ENCODE measurements at places on chromosomes 12 and 14.

DNA sequence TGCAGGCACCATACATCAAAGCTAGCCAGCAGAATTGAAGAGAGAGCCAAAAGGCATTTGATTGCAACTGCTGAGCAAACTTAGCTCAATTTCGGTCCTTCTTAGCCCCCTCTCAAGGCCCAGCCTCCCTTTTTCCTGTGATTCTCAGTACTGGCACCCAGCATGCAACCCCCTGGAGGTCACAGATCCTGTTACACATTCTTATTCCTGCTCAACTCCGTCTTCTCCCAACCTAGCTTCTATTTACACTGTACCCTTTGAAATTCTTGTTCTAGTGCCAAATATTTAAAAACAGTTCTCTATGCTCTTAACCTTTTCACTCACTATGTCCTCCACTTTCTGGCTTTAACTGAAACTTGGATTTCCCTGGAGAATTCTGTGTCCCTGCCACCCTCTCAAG is 131.3 kb upstream of the CPSF6 start:
- DNase-seq: no peak

DNA sequence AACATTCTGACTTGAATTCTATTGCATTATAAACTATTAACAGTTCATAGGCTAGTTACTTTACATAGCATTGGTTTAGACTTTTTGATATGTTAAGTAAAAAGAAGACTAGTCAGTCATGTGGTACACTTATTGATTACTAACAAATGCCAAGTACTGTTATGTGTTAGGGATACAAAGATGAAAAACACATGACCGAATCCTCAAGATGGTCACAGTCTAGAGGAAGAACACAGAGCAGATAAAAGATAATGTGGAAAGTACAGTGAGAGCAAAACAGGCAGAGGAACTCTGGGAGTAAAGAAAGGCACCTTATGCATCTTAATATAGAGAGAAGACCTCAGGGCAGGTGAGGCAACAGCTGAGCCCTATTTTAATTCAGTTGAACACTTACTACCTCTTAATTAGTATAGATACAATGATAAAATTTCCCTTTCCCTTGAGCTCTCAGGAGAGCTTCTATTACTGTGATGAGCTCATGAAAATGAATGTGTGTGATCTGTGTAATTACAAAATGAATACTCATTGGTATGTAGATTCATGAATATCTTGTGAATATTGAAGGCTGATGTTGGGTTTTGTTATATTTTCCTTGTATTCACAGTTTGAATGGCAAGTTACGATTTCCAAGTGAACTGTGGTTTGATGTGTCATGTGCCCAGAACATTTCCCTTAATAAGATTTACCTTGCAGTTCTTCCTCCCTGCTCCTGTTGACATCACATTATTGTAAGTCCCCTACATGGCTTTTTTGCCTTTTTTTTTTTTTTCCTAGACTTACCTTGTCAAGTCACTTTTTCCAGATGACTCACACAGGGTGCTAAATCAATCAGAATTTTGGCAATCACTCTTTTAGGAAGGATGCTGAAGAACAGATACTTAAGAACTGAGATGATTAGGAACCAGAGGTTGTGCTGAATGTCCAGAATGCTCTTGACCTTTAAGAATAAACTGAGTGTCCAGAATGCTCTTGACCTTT is 29.5 kb upstream of the MSRB3 start:
- no peak for DNase-seq

- no peak for DNase-seq
Measured at GRCh38 chr14:94699831-94700230, 70.1 kb downstream of the GSC start.

DNA sequence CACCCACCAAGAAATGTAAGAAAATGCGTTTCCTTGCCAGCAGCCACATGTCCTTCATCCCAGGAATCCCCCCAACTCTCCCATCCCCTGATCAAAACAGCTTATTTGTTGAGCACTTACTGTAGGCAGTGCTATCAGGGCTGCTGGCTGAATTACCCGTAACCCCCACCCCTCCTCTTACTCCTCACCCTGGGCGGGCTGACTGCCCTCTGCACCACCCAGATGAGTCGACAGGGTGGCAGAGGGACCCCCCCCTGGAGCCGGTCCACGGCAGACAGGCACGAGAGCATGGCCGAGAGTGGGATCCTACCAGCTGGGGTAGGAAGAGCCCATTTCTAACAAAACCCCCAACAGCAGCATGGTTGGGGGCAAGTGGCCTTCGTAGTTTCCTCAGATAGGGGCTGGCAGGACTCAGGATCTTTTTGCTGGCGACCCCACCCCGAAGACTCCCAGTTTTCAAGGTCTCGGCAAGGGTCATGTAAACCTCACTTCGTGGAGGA is 1.1 kb upstream of the RHOF start:
- DNase-seq: no peak

- peak; percentile 20 for DNase-seq
Measured at GRCh38 chr14:39491134-39491571, 58.9 kb upstream of the FBXO33 start.

GRCh38 chr12:94925729-94926128 is 77.8 kb downstream of the NDUFA12 start:
- DNase-seq: no peak

DNA sequence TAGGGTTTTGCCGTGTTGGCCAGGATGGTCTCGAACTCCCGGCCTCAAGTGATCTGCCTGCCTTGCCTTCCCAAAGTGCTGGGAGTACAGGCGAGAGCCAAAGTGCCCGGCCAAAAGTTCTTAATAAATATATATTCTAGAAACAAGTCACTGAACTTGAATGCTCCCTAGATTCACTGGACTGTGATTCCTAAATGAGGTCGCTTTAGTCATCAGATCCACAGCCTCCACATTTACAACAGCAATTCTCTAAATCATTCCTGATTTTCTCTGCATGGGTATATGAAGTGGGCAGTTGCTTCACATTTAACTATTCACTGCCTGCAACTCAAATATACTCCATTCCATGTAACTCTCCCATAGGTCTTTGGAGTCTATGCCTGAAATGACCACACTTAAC is 813.0 kb downstream of the GALC start:
- DNase-seq: no peak

DNA sequence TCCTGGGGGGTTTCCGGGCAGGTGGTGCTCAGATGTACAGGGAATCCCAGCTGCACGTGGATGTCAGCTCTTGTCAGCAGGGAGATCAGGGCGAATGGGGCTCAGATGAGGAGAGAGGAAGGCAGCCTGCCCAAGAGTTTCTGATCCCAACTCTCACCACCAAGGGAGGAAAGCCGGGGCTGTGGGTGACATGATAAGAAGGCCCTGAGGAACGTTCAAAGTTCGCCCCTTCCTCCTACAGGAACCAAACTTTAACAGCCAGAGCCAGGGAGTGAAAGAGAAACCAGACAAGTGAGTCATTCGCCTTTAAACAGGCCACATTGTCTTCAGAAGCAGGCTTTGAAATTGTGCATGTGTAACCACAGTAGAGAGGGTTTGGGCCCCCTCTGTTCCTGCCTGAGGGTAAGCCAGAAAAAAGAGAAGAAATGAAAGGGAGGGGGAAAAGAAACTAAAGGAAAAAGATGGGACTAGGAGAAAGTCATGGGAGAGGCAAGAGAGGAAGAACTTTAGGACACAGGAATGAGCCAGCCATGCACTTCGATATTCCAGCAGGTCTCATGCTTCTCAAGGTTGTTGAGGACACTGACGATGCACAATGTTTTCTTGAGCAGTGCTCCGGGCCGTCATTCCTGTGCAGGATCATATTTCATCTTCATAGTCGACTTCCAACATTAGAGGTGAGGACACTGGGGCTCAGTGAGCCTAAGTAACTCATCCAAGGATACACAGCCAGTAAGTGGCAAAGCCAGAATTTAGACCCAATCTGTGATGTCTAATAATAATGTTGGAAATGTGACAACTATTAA is 691.4 kb upstream of the TBX3 start:
- no peak for DNase-seq

DNA sequence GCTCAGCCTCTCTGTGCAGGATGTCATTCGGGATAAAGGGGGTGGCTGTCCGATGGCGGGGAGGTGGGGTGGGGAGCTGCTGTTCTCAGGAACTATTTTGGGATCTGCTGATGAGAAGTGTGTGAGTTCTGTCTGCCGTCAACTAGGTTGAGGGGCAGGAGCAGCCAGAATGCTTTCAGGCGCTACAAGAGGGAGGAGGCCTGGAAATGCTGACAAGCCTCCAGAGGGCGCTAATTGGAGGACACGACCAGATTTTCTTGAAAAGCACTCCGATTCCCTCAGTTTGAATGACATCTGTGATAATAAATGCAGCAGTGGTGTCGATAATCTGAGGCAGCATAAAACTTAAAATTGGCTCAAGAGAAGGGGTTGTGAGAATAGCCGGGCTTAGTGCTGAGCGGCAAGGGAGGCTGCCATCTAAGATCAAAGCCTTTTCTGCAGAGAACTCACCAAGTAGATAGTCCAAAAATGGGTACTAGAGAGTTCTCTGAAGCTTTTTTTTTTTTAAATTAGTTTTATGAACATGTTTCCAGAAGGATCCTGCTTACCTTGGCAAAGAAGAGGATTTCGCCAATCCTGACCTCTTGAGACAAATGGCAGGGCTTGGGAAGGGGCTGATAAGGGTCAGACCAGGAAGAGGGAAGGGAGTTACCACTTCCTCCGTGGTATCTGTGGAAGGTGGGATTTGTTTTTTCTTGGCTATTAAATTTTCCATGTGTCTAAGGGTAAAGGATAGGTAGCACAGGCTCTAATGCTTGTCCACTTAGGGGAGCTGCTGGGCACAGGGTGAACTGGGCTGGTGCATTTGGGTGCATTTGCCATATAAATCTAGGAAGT is 94.4 kb downstream of the CRACR2A start:
- DNase-seq: no peak

- DNase-seq: no peak
Measured at GRCh38 chr12:55982319-55982936, 8.6 kb downstream of the RAB5B start.

- DNase-seq: no peak
Measured at GRCh38 chr12:6368906-6369525, 6.3 kb downstream of the SCNN1A start.

GRCh38 chr12:69459477-69459876 is 10.7 kb upstream of the FRS2 start:
- peak; percentile 79 for DNase-seq

- no peak for DNase-seq
Measured at GRCh38 chr12:98416845-98417244, 98.5 kb upstream of the TMPO start.

GRCh38 chr12:28498850-28499249 is 308.6 kb downstream of the CCDC91 start:
- no peak for DNase-seq

DNA sequence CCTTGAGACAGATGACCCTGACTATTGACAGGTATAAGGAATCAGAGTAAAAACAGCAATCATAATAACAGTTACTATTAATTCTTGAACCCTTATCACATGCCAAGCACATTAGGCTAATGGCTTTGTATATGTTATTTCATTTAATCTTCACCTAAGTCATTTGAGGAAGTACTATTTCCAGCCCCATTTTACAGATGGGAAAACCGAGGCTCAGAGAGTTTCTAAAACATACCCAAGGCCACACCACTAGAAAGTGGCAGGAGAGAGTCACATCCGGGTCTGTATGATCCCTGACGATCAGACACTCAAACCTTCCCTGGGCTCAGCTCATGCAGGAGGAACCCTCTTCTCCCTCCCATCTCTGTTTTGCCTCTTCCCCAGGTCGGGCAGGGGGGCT is 209.5 kb downstream of the RBM19 start:
- no peak for DNase-seq

DNA sequence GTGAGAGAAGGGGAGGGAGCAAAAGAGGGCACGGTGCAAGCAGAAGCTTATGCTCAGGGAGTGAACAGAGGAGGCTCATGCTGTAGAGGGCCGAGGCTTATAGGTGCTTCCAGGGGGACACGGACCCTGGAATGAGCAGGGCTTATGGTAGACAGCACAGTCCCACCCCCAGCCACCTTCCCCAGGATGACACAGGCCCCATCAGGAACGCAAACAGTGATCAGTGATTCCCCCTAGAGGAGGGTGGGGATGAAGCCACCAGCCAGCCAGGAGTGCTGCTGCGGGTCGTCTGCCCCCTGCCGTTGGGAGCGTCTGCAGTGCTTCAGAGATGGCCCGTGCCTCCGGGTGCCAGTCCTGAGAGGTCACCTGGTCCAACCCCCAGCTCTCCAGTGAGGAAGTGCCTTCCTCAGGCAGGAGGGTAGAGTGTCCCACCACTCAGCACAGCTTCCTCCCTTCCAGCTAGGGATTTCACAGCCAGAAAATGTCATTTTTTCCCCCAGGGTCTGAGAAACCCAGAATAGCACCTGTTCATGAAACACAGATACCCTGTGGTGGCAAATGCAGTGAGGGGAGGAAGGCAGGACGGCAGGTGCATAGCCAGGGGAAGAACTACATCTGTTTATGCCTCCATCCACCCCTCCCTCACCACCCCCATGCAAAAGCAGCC is 60.7 kb downstream of the SLC6A12 start:
- DNase-seq: no peak

- DNase-seq: no peak
Measured at GRCh38 chr14:73630009-73630780, 14.6 kb upstream of the DNAL1 start.

GRCh38 chr14:72892879-72893635 is 844 bp downstream of the DPF3 start:
- DNase-seq: peak; percentile 36

DNA sequence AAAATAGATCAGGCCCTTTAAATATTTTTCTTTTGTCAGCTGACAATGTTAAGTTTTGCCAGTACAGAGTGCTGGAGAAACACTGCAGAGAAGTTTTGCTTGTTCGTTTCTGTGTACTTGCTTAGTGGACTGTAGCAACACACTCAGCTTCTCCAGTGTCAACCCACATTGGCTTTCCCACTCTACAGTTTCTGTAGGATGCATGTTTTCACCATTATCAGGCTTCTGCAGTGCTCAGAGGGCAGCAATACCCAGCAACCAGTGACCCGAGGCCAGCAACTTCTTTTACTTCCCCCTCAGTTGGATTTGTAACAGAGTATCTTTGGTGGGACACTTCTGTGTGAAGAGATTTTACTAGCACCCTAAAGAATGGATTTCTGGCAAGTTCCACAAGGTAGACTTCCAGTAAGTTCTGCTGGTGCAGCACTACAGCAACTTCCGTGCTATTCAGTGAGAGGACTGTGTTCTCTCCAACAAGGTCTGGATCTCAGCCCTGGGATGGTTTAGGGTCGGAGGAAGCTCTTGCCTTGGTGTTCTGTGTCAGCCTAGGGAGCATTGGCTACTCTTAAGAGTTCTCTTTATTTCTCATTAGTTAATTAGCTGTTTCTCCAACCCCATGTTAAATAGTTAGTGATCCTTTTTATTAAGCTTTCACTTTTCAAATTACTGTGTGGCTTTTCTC is 70.4 kb downstream of the FUT8 start:
- no peak for DNase-seq

GRCh38 chr12:49345051-49345824 is 1.4 kb upstream of the DNAJC22 start:
- no peak for DNase-seq

DNA sequence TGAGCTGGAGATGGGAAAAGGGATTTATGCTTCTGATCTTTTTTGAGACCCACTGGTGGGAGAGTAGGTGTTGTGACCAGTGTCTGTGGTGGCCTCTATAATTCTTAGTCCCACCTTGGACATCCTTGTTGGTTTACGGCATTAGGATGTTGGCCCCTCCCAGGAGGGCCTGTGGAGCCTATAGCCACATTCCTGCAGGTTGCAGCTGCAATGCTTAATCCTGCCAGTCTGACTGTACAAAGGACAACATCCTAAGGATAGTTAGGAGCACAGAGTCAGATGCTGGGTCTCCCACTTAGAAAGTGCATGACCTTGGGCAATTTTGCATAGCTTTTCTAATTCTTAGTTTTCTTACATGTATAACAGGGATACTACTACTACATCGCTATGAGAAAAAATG is 150.9 kb upstream of the SLC38A2 start:
- no peak for DNase-seq

All from putamen (tissue), 1 donor.